Right atrium auricular region (tissue), 2 donors: ENCODE measurements at places on chromosomes 3 and 15. TPM values are rescaled to one million over a fixed set of nuclear protein-coding genes. Genes with fewer than 3 reads are reported as not detected.

Gene SLC6A1
- total RNA-seq: 4.1 TPM

Gene POTEB
- not detected for total RNA-seq

Gene MUSTN1
- 43.8 TPM for total RNA-seq

Gene ZNF619
- 1.7 TPM for total RNA-seq

Gene FAM3D
- not detected for total RNA-seq
